Suppressor macrophage treated with lipopolysaccharide for 1 hour (primary cell): ENCODE measurements at places on chromosomes 1 and 21.

DNA sequence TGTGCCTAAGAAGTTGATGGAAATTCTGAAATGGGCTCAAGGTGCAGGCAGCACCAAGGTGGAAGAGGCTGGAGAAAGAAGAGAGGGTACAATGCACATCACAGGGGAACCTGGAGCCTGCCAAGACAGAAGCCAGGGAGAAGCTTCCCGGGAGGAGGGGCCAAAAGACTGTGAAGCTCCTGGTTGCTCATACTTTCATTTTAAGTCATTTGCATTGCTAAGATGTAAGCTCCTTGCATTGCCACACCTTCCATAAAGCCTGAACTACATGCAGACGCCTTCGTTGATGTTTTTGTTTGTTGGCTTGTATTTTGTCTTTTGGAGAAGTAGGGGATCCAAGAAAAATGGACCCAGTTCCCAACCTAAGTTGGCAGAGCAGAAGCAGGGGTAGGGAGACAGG lies 69.0 kb downstream of the HMGB4 start:
- DNase-seq: no peak

DNA sequence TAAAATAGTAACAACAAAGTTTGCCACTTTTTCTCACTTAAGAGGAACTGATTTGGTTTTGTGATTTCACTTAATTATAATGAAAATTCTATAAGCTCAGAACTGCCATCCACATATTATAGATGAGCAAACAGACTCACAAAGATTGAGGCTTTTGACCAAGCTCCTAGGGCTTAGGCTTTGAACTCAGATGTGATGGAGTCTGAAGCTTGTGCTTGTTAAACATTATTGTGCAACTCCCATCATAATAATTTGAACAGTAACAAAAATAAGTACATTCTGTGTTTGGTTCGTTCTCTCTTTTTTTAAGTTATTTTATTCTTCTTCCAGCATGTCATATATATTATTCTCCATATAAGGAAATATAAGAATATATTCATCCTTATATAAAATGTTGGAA lies 403.4 kb downstream of the PTPRC start:
- DNase-seq: no peak

DNA sequence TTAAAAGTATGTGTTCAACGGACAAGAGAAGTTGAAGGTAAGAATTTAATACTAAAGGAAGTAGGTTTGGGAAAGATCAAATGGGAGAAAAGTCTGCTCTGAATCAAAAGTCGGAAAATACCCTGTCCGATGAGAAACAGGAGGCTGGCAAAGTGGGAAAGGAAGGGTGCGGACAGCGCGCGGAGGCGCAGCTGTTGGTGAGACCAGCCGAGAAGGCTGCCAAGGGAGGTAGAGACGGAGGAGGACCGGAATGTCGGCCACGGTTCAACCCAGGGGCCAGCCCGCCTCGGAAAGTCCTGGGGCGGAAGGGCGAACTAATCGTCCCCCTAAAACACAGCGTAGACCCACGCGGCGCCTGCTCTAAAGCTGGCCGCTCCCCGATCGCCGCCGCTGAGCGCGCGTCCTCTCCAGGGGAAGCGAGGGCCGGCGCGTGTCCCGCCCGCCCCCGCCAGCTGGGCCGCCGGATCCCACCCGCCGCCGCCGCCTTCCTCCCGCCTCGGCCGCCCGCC lies 639 bp upstream of the SPATA1 start:
- DNase-seq: peak; percentile 91

DNA sequence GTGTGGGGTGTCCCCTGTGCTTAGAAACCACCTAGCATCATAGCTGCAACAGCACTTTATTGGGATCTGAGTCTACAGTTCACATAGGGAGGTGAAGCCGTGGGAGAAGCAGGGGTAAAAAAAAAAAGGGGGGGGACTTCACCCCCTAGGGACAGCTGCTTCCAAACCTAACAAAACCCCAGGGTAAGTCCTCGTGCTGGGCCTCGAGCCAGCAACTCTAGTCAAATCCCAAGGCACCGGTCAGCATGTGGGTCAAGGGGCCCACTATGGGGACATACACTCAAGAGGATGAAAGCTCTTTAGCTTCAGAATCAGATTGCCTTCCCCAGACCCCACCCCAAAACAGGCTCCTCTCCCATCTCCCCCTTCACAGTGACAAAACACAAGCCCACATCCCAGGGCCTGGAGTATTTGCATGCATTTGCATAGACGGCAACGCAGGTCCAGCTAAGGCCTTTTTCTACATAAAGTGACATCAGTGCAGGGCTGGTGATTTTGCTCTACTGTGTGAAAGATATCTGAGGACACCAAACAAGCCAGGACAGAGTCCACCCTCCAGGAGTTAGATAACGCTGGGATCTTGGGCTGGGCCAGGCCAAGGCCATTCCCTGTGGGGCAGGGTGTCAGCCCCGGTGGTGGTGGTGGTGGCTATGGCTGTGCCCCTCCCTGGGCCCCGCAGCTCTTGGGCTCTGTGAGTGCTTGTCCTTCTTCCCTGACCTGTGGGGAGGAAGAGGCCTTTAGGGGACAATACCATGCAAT lies 8.1 kb upstream of the PMVK start:
- DNase-seq: no peak

- peak; percentile 82 for DNase-seq
Observed at GRCh38 chr1:156726549-156727226, 1.6 kb upstream of the METTL25B start.

DNA sequence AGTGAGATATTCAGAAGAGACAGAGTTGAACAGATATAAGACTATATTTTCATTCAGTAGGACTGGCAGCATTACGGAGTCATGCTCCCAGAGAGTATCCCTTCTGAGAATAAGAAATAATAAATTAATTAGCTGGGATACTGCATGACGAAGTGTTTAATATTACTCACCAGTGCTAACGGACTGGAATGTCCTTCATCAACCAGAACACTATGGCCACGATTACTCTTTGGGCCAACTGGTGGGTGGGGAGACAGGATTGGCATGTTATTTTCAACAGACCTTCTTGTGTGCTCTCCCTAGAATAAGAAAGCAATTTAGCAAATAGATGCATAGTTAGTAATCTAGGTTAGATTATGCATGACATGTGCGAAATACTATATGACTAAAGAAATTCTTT lies 32.4 kb downstream of the ERICH3 start:
- no peak for DNase-seq

- no peak for DNase-seq
Observed at GRCh38 chr1:245256528-245256927, 101.7 kb downstream of the KIF26B start.

GRCh38 chr1:160353223-160353622 lies 10.0 kb downstream of the NCSTN start:
- DNase-seq: no peak

DNA sequence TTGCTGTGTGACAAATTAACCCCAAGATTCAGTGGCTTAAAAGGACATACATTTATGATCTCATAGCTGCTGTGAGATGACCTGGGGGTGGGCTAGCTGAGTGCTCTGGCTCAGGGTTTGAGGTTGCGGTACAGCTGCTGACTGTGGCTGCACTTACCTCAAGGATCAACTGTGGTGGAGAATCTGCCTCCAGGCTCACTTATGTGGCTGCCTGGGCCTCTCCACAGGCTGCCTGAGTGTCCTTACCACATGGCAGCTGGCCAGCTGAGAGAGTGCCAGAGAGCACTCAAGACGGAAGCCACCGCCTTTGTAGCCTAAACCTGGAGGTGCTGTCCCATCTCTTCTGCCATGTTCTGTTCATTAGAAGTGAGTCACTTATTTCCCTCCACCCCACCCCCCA lies 5.7 kb downstream of the LRRC71 start:
- peak; percentile 68 for DNase-seq

DNA sequence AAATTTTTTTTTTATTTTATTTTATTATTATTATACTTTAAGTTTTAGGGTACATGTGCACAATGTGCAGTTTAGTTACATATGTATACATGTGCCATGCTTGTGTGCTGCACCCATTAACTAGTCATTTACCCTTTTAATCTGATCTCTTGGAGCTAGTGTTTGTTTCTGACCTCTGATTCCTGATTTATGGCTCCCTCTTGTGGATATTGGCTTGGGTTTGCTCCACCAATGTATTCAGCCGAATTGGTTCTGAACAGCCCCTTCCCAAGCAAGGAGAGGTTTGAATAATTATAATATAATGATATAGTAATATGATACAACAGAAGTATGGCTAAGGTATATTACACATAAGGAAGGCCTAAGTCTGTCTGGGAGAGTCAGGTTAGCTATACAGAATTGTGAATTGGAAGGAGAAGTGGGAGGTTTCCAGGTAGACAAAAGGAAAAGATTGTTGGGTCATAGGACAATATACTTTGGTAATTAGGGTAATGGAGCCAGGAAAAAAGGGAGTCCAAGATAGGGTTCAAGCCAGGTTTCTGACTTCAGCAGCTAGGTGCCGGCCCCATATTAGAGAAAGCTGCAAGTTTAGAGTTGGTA lies 53.1 kb upstream of the HMCN1 start:
- peak; percentile 83 for DNase-seq

DNA sequence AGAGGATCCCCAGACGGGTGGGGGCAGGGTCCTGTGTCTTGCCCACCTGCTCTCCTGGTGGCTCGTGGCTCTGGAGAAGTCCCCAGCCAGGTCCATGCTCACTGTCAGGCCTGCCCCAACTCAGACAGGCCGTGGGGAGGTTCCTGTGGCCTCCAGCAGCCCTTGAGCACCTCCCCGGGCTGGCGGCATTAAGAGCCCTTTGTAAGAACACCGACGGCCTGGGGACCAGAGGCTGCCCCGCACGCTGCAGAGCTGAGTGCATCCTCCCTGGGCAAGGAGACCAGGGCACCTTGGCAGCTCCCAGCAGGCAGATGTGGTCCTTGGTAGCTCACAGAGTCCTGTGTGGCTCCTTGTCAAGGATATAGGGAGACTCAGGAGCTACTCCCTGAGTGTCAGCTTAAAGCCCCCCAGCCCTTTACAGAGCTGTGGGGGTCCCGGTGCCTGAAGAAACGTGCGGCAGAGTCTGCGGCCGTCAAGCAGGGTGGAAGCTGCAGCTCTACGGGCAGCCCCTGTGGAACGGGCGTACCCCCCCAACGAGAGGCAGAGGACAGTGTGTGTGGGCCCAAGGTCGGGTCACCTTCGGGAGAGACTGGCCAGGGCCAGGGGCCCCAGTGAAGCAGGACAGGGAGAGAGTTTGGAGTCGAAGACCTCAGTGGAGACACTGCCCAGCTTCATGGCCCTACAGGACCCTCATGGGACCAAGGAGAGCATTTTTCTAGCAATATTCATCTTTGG lies 118.6 kb downstream of the PRDM16 start:
- no peak for DNase-seq

DNA sequence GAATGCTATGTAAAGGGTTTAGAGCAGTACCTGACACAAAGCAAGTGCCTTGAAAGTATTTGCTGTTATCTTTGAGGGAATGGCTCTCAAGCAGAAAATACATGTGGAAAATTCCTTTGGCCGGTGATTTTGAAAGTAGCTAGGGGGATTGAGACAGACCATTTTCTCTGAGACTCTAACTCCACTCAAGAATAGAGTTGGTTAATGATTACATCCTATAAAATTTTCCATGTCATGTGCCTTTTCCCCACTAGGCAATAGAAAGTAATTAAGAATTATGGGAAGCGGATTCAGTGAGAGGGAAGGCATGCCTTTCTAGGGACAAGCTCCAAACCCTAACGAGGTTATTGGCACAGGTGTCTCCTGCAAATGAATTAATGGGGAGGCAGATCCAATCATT lies 276.0 kb downstream of the GPATCH2 start:
- no peak for DNase-seq

DNA sequence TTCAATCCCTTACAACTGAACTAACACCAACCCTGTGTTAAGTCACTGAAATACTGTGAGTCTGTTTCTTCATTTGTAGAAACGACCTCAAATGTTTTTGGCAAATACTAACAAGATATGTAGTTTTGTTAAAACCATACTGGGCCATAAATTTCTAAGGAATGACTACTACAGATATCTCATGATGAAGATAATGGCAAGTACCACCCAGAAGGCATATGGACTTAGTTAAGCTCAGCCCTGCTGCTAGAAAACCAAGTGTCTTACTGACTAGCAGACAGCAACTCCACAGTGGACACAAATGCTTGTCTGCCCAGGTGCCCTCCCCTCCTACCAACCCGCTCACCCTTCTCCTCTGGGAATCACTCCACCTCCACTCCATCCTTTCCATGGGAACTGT lies 44.5 kb upstream of the BMP8B start:
- DNase-seq: no peak

- DNase-seq: no peak
Observed at GRCh38 chr1:206526064-206526911, 19.0 kb downstream of the RASSF5 start.

- DNase-seq: peak; percentile 54
Observed at GRCh38 chr1:92485381-92486250, 1.1 kb downstream of the GFI1 start.

DNA sequence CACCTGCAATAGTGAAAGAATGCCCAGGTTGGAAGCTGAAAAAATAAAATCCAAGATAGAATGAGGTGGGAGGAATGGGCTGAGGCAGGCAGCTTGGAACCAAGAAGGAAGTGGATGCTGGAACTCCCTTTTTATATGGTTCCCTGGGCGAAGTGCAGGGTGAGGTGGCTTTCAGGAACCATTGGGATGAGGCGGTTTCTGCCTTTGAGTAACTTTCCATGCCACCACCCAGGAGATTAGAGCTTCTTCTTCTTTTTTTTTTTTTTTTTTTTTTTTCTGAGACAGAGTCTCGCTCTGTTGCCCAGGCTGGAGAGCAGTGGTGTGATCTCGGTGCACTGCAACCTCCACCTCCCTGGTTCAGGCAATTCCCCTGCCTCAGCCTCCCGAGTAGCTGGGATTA lies 17.8 kb upstream of the MRPS6 start:
- peak; percentile 64 for DNase-seq

GRCh38 chr21:23162198-23162946 lies 2164.2 kb downstream of the NCAM2 start:
- no peak for DNase-seq

DNA sequence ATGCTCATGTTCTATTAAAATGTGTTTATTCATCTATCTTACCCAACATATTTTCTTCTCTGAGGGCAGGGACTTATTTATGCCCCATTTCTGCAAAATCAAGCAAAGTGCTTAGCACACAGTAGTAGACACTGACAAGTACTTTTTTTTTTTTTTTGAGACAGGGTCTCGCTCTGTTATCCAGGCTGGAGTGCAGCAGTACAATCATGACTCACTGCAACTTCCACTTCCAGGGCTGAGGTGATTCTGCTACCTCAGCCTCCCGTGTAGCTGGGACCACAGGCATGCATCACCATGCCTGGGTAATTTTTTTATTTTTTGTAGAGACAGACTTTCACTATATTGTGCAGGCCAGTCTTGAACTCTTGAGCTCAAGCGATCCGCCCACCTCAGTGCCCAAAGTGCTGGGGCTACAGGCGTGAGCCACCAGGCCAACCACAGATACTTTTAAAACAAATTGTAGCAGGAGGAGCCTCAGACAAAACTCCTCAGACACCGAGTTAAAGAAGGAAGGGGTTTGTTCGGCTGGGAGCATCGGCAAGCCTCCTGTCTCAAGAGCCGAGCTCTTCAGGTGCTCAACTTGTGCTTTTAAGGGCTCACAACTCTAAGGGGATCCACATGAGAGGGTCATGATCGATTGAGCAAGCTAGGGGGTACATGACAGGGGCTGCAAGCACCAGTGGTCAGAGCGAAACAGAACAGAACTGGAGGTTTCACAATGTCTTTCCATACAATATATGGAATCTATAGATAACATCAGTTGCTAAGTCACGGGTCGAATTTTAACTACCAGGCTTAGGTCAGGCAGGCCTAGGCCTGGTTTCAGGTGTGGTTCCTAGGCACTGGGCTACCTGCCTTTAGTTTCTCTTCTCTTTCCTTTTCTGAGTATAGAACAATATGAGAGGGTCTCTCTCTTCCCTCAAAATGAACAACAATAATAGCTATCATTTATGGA lies 5.7 kb upstream of the TMEM167B start:
- no peak for DNase-seq

GRCh38 chr1:194734970-194735369 lies 1548.6 kb upstream of the B3GALT2 start:
- no peak for DNase-seq
